MV-4-11 (cell line): ENCODE measurements at places on chromosomes 12 and 14.

GRCh38 chr14:74915426-74915825 lies 7.6 kb downstream of the RPS6KL1 start:
- no peak for DNase-seq

DNA sequence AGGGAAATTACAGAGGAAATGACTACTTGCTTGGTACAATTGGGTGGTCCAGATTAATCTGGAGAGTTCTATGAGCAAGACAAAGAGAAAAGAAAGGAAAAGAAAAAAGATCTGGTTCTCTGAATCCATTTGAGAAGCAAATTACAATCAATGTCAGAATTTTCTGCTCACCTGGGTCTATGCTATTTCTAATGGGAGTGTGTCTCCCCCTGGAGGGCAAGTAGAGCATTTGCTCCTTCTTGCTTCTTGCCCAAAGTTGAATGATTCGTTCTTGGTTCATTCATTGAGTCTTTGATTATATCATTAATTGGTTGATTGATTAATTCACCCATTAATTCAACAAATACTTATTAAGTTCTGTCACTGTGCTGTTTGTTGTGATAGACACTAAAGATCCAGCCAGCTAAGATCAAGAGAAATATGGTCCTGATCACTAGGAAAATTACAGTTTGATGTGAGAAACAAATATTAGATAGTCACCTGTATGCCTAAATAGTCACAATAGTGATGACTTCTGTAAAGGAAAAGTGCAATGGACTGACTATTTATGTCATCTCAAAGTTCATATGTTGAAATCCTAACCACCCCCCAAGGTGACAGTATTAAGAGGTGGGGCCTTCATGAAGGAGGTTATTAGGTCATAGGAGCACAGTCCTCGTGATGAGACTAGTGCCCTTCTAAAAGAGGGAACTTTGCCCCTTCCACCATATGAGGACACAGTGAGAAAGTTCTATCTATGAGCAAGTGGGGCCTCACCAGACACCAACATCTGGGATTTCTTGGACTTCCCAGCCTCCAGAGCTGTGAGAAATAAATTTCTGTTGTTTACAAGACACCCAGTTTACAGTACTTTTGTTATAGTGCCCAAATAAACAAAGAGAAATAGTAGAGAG lies 8.0 kb upstream of the ASB8 start:
- no peak for DNase-seq

GRCh38 chr14:68762953-68763764 lies 29.7 kb downstream of the ZFP36L1 start:
- no peak for DNase-seq

- DNase-seq: no peak
Measured at GRCh38 chr14:80621701-80622100, 319.8 kb downstream of the CEP128 start.
